ENCODE measurements at places on chromosomes 5 and 9. TPM values are rescaled to one million over a fixed set of nuclear protein-coding genes. Genes with fewer than 3 reads are reported as not detected.

- H3K27ac ChIP-seq, result peak overlapping the region; percentile 87
- H3K27me3 ChIP-seq, result no peaks in the 10 kb centered on the region
- peak; percentile 35 for DNase-seq
- H3K4me3 ChIP-seq, result peak overlapping the region; percentile 93
- H3K36me3 ChIP-seq, result peaks cover 18% of the 10 kb centered on the region
- peaks cover 34% of the 10 kb centered on the region for H3K4me1 ChIP-seq
Observed at GRCh38 chr5:139393497-139394122, 1.3 kb downstream of the PROB1 start.

DNA sequence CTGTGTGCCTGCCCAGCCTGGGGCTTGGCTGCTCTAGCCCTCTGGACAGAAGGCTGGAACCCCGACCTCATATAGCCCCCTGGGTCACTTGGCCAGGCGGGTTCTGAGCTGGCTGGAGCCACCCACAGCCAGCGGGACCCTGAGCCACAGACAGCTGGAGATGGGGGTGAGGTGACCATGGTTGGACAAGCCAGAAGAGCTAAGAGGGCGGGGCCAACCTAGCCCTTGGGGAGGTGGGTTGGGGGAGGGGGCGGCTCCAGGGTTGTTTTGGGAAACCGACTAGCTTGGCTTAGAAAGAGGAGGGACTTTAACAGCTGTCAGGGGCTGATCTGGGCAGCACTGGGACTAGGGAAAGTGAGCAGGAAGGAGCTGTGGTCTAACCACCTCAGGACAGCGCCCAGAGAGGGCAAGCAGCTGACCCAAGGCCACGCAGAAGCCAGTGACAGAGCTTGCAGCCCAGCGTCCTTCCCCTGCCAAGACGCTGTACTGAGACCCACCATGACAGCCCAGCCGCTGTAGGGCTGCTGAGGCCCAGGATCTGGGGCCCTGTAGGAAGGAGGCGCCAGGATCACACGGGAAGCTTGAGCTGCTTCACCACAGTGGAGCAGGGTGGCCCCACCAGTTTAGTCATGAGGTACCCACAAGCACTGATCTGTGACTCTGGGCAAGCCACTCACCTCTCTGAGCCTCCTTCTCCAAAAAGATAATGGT, 2.2 kb downstream of the AIF1L start:
- H3K4me3 ChIP-seq, result no peak overlapping the region
- peaks cover 27% of the 10 kb centered on the region for H3K27me3 ChIP-seq
- no peaks in the 10 kb centered on the region for H3K36me3 ChIP-seq
- peaks cover 7% of the 10 kb centered on the region for H3K4me1 ChIP-seq

- DNase-seq, result no peak
- no peaks in the 10 kb centered on the region for H3K27me3 ChIP-seq
- no peaks in the 10 kb centered on the region for H3K36me3 ChIP-seq
Observed at GRCh38 chr9:36877239-36877638, 156.8 kb downstream of the PAX5 start.

MSMP gene
- not detected for total RNA-seq

PTBP3 gene
- 87.2 TPM for total RNA-seq

DNA sequence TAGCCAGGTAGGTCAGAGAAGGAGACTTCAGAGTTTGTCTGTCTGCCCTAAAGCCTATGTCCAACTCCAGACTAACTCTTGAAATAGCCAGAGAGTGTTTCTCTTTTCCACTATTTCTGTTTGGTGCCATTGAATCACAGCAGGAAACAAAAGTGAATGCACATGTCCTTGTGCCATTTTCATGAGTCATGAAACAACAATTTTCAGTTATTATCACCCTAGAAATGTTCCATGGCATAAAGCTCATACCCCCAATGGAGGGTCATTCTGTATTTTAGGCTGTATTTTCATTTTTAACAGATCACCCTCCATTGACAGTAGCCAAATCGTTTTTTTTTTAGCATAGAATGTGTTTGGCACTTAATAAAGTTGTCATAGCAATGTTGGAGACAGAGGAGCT, 124.7 kb downstream of the PAPPA start:
- H3K27me3 ChIP-seq, result peaks cover 10% of the 10 kb centered on the region
- no peak for DNase-seq
- H3K4me1 ChIP-seq, result no peaks in the 10 kb centered on the region
- no peaks in the 10 kb centered on the region for H3K36me3 ChIP-seq
- H3K4me3 ChIP-seq, result no peak overlapping the region
- H3K27ac ChIP-seq, result no peak overlapping the region

Measured in activated CD4-positive, alpha-beta memory T cell treated with anti-CD3 and anti-CD28 coated beads for 36 hours (primary cell).